CD8-positive, alpha-beta memory T cell (primary cell): ENCODE measurements at places on chromosomes 16 and 17. TPM values are rescaled to one million over a fixed set of nuclear protein-coding genes. Genes with fewer than 3 reads are reported as not detected.

DNA sequence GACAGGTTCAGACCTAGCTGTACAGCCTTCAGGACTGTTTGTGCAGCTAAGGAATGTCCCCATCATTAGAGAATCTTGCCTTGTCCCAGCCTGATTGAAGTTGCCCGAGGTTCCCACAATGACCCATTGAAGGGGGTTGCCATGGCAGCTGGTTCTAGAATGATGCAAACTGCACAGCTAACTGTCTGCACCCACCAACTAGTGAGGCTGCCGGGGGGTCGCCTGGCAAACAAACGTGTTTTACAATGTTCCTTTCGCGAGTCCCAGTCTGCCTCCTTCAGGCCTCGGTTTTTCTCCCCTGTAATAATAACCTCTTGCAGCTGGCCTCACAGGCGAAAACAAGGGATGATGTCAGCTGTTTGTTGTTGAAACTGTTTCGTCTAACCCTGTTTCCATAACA lies 5.5 kb downstream of the C16orf96 start:
- no peak for DNase-seq

Gene DNAAF1
- not detected for total RNA-seq

- DNase-seq: no peak
Observed at GRCh38 chr16:53092284-53092683, 37.5 kb downstream of the CHD9 start.

Gene MYO15A
- total RNA-seq: 0.31 TPM

DNA sequence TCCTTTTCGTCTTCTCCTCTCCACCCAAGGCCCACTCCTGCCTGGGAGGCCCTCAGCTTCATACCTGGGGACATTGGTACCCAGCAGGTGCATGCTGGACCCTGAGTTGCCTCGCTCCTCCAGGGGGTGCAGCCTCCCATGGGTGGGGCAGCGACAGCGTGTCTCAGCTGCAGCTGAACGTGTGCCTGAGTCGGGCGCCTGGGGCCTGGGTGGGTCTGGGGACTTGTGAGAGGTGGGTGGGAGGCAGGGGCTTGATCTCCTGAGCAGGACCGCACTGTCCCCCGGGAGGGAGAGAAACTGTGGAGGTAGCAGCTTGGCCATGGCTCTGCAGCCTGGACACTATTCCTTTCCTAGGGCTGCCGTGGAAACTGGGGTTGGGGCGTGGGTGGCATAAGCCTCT lies 24.8 kb upstream of the ENGASE start:
- no peak for DNase-seq

Gene CCL22
- total RNA-seq: 52.6 TPM

GRCh38 chr16:21205303-21205702 lies 6.1 kb downstream of the ZP2 start:
- no peak for DNase-seq

Gene NEUROD2
- not detected for total RNA-seq

- DNase-seq: peak; percentile 44
Observed at GRCh38 chr17:66373944-66374817, 71.8 kb downstream of the PRKCA start.

GRCh38 chr16:87742781-87743490 lies 22.9 kb downstream of the KLHDC4 start:
- no peak for DNase-seq

DNA sequence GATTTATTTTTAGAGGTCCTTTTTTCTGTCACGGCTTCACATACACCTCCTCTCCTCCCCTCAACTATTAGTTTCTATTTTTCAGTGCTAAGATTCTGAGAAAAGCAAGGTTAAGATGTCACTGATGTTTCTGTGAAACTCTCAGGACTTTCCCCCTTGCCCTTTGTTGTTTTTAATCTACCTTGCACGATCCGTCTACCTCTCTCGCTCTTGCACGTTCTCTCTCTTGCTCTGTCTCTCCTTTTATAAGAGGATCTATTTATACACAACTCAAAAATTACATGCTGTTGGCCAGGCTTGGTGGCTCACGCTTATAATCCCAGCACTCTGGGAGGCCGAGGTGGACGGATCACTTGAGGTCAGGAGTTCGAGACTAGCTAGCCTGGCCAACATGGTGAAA lies 43.6 kb downstream of the RPA1 start:
- peak; percentile 18 for DNase-seq

DNA sequence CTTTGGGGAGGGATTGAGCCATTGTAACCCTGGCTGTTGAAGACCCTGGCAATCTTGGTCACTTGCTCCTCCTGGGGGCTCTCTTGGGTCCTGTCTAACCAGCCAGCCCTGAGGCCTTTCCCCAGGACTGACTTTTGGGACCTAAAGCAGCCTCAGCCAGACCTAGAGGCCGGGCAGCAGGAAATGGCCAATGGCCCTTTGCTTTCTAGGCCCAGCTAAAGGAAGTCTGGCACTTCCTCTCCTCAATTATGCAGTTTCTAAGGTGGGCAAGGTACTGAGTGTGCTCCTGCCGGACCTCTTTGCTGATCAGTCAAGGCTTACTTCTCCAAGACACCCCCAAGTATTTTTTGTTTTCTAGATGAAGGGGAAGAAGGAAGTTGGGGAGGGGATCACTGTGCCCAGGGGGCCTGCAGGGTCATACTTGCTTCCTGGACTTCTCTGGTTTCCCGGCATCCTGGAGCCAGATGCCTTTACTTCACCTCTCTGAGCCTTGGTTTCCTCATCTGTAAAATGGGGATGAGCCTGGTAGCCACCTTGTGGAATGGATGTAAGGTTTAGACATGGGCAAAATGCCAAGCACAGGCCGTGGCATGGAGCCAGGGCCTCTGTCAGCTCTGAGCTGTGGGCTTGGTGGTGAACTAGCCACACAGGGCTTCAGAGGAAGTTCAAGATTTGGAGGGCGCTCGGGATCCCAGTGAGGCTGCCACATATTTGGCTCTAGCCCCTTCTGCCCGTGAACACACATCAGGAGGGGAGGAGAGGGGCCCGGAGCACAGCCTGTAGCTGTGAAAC lies 8.6 kb downstream of the CX3CL1 start:
- no peak for DNase-seq

- no peak for DNase-seq
Observed at GRCh38 chr17:45430006-45430737, 2.5 kb downstream of the ARHGAP27 start.

- DNase-seq: no peak
Observed at GRCh38 chr17:76617838-76618237, 25.7 kb downstream of the ST6GALNAC1 start.

Gene PLEKHG4
- 29.3 TPM for total RNA-seq

Gene UNC13D
- 143 TPM for total RNA-seq

GRCh38 chr17:10121971-10122707 lies 76.3 kb downstream of the GAS7 start:
- DNase-seq: peak; percentile 66

DNA sequence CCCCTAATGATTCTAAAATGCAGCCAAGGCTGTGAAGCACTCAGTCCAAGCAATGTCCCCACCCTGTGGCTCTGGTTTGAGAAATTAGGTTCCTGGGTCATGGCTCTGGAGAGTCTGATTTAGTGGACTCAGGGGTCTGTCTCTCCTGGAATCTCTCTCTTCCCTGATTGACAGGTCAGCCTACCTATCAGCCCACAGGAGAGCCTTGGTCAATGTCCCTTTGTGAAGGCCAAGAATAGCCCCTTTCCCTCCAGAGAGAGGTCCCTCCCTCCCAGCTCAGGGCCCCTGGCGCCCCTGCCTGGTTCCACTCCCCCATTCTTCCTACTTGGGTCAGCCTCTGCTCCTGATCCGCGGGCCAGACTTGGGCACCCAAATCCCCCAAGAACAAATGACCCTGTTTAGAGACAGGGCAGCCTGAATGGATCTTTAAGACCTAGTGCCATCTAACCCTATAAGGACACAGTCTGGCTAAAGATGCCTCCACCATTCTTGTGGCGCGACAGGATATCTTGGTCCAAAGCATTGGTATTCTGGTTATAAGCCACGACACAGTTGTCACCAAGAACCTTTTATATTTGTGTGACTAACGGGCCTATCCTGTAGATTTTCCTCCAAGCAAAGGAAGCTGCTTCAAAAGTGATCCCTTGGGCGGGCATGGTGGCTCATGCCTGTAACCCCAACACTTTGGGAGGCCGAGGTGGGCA lies 38.3 kb upstream of the PRSS54 start:
- DNase-seq: no peak

Gene ACSM2A
- not detected for total RNA-seq

DNA sequence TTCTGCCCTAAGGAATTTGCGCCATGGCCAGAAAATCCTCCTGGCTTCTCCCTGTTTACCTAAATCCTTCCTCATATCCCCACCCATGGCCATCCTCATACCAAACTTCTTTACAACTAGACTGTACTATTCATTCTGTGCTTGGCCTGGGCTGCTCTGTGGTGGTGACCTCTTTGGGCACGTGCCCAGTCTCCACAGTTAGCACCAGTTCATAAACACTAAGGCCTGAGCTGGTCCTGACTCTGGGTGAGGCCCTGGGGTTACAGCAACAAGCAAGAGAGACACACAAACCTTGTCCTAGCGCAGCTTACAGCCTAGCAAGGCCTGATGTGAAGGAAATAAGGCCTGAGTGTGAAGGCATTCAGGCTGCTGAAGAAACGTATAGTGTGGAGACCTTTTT lies 3.1 kb upstream of the ATXN7L3 start:
- no peak for DNase-seq

Gene TGFB1I1
- total RNA-seq: 1.1 TPM

- no peak for DNase-seq
Observed at GRCh38 chr17:60857556-60858080, 180.0 kb downstream of the BCAS3 start.

Gene C17orf107
- total RNA-seq: 2.3 TPM

GRCh38 chr17:36198831-36199465 lies 2.4 kb upstream of the CCL3L1 start:
- DNase-seq: no peak

Gene MT1M
- not detected for total RNA-seq

Gene ABCA9
- total RNA-seq: not detected

Gene ZG16
- total RNA-seq: not detected

- no peak for DNase-seq
Observed at GRCh38 chr16:27333549-27333948, 19.8 kb downstream of the IL4R start.

GRCh38 chr16:57926041-57926440 lies 44.9 kb downstream of the CNGB1 start:
- no peak for DNase-seq

Gene ZFHX3
- total RNA-seq: 0.22 TPM

DNA sequence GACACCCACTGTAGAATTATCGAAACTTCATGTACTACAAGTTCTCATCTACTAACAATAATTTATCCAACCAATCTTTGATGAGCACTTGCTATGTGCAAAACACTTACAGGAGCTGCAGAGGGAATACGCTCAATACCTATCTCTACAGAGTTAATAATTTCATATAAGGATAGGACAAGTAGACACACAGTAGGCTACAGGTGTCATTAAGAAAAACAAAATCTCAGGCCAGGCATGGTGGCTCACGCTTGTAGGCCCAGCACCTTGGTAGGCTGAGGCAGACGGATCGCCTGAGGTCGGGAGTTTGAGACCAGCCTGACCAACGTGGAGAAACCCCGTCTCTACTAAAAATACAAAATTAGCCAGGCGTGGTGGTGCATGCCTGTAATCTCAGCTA lies 91.3 kb upstream of the PLEKHM1 start:
- DNase-seq: no peak

GRCh38 chr16:8622315-8622656 lies 788 bp downstream of the METTL22 start:
- no peak for DNase-seq

DNA sequence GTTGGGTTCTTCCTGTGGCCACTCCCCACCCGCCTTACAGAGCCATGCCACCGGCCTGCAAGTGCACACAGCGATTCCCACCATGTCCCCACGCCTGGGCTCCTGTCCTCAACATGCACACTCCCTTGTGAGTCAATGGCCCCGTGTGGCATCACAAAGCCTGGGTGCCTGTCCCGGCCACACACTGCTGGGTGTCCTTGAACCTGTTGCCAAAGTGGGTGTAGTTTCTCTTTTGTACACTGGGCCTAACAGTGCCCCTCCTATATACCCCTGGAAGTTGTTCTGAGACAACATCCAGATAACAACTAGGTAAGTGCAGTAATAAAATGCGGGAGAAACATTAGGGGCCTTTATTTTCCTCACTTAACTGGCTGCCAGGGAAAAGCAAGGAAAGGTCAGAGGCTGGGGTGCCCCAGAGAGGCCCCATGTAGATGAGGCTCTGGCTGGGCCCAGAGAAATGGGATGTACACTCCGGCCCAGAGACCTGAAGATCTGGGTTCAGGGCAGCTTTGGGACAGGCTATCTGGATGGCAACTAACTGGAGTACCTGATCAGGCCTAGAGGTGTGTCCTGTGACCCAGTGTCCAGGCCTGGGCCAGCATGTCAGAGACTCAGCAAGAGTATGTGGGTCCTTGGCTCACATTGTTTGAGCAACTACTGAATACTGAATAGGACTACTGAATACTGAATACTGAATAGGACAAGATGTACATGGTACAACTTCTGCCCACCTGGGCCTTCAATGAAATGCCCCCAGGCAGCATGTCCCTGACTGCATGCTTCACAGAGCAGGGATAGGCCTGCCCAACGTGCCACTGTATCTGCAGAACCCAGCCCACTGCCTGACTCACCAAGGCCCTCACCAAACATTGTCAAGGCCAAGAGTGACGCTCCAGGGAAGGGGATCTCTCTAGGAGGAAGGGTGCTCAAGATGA lies 8.3 kb downstream of the ABCC3 start:
- no peak for DNase-seq
